ENCODE measurements at places on chromosomes 4 and X. TPM values are rescaled to one million over a fixed set of nuclear protein-coding genes. Genes with fewer than 3 reads are reported as not detected.
A peak's percentile ranks its signal among the peaks of the same experiment; 100 is the strongest.

DNA sequence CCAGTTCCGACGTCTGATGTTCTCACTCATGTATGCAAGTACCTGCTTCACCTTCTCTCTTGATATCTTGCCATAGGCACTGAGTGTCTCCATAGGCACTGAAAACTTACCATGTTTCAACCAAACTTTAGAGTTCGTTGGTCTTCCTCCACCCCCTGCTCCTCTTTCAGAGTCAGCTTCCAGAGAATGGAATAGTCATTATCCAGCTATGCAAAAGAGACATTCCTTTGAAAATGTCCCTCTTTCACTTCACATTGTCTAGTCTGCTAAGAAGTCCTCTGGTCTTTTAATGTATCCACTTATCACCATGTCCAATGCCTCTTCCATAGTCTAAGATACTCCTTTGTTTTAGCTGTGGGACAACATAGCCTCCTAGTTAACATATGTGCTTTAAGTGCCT lies 566.0 kb upstream of the TENM3 start:
- DNase-seq, result no peak

DNA sequence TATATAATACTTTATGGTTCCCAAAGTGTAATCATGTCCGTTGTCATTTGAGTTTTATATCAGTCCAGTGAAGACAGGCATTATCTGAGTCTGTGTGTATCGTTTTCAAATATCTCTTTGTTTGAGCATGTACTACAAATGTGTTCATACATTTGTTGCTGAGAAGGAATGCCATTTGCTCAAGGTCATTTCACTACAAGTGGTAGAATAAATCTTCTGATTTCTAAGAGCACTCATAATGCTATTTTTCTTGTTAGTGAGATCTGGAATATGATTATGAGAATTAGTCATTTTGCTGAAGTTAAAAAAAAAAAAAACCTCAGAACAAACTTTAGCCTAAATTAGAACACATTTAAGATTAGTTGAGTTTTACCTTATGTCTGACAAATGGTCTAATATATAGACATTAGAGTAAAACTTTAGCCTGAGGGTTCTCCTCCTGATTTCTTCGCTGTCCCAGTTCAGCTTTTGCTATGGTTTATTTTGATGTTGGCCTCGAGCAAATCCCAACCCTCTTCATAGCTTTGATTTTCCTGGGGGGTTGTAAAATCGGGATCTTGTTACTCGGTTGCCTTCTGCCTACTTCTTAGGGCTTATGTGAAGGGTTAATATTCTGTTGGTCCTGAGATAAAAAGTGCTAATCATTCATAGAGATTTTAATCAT lies 87.1 kb downstream of the TMEM131L start:
- DNase-seq, result no peak

- DNase-seq, result no peak
Observed at GRCh38 chr4:118774989-118775388, 60.9 kb downstream of the SEC24D start.

DNA sequence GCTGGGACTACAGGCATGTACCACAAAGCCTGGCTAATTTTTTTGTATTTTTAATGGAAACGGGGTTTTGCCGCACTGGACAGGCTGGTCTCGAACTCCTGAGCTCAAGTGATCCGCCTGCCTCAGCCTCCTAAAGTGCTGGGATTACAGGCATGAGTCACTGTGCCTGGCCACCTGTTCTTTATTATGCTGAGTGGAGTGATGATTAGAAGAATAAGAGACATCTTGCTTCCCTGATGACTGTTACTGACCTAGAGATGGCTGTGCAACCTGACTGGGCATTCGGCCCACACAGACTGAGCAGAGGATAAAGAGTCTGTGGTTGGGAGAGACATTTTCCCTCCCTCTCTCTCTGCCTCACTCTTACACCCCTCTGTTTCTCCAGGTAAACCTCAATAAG lies 56.7 kb downstream of the SPINK2 start:
- peak; percentile 36 for DNase-seq

- DNase-seq, result peak; percentile 11
Observed at GRCh38 chr4:123939621-123940020, 543.0 kb downstream of the SPRY1 start.

DNA sequence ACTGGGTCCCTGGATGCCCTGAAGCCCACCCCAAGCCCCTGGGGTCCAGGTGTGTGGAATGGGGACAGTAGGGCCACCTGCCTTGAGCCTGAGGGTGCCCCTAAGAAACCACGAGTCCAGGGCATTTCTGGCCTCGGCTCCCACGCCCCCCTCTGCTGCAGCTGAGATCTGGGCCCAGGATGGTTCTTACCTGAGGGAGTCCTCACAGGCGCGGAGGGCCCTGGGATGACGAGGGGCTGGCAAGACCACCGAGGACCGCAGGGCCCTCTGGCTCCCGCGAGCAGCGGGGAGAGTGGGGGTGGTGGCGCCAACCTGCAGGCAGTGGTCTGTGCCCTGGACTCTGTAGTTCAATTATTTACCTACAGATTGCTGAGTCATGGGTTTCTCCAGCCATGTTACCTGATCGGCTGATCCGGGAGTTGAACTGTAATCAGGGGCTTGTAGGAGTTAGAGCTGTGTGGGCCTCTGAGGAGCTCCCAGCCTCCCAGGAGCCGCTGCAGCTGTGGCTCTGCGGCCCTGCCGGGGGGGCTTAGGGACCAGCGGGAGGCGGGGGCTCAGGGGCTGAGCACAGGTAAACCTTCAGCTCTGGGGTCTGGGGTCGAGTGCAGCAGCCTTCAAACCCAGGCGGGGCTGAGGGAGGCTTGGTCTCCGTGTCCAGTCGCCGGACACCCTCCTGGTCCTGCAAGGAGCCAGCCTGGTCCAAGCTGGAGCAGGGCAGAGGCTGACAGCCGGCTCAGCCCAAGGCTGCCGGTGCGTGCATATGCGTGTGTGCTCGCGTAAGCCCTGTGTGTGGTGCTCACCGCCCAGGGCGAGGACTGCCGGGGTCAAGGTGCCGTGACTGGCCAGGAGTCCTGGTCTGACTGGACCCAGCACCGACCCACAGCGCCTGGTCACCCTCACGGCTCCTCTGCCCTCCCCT lies at the start of gene SLC26A1:
Gene SLC26A1, minus strand, starts transcription at position 294 of the 919 bp plus-strand sequence. CDS start 1,701 bp downstream, outside the sequence.
- no peak for DNase-seq

DNA sequence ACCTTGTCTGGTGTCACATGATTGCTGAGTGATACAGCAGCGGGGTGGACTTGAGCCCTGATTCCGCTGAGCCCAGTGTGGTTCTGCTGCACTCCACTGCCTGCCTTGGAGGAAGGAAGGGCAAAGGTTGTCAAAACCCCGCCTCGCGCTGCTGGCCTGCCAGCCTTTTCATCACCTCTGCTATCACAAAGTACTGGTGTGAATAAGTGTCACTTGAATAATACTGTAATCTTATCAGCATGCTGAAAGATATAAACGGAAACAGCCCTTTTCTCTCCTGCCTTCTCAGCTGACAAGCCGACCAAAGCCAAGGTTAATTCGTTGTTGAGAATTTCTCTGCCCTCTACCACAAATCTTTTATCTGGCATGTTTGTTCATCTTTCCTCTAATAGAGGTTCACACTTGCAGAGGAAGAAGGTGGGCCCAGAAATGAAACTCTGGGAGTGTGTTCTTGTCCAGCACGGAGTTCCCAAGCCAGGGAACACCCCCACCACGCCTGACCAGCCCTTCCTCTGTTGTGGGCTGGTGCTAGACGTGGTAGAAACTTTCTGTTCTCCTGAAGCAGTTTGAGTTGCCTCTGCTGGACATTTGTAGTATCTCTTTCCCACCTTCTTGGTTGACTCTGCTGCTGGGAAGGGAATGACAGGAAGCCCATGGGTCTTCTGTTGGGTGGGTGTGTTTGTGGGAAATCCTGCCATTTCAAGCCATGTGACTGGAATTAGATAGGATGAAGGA lies 21.5 kb downstream of the FHDC1 start:
- no peak for DNase-seq

DNA sequence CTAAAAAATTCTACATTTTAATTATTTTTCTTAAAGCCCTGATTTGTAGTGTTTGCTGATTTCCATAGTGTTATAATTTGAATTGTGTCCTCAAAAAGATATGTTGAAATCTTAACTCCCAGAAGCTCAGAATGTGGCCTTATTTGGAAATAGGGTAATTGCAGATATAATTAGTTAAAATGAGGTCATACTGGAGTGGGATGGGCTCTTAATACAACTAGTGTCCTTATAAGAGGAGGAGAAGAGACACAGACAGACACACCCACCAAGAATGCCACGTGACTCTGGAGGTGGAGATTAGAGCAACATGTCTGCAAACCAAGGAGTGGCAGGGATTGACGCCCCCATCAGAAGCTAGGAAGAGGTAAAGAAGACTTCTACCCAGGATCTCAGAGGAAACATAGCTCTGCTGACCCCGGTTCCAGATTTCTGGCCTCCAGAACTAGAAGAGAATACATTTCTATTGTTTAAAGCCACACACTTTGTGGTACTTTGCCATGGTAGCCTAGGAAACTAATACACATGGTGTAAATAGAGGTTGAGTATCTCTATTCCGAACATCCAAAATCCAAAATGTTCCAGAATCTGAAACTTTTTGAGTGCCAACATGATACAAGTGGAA lies 70.5 kb upstream of the IRF2 start:
- DNase-seq, result no peak

DNA sequence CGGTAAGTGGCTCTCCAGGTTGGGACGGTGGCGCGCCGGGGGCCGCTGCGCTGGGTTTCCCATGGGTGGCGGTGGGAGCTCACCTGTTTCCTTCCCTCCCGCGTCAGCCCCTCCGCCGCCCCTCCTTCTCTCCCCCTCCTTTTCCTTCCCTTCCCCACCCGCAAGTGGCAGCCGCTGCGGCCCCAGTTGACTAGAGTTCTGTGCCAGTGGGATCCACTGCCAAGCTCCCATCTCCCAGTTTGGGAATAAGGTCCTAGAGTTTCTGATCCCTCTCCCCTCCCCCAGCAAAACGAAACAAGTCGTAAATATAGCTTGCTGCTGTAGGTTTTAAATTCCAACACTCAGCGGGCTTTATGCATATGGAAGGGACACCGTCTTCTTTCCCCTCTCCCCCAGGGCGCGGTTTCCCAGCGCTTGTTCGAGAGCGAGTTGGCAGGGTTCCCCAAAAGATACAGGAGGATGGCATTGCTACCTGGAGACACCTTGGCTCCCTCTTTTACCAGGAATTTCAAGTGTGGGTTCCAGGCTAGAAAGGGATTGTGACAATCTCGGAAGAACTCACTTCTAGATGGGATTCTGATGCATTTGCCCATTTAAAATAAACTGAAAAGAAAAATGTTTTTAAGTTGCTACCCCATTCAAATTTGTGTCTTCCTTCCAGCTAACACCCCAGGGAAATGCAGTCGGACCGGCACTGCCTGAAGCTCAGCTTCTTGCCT lies 1.2 kb downstream of the TLL1 start:
- no peak for DNase-seq

DNA sequence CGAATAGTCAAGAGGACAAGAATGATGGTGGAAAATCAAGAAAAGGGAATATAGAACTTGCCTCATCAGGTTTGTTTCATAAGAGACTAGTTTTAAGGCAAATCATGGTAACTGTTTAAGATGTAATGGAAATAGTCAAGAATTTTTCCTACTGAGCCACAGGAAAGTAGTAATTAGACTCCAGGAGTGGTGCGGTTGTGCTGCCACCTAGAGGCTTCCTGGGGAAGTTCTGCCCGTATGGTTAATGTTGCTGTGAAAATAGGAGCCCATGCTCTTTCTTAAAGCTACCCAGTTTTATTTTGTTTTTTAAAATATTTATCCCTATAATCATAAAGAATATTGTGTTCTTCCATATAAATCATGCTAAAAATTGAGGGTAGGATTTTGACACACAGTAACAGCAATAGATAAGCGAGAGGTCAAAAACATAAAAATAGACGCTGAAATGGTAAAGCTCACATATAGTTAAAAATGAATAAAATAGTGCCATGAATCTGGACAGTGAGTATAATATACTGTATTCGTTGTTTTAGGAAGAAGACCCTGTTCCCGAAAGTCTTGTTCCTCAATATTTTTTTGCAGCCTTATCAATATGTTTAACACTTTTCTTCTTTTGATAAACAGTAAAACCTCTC lies 87.0 kb downstream of the PHOX2B start:
- DNase-seq, result peak; percentile 71

DNA sequence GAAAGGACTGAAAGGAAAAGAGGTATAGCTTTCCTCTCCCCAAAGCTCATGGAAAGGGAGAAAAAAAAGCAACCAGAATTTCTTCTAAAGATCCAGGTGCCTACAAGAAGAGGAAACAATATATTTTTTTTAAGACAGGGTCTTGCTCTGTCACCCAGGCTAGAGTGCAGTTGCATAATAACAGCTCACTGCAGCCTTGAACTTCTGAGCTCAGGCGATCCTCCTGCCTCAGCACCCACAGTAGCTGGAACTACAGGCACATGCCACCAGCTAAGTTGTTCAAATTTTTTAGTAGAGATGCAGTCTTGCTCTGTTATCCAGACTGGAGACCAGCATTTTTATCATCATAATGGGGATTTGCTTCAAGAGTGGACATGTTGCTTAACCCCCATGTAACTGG lies 30.5 kb upstream of the BBS12 start:
- no peak for DNase-seq

GRCh38 chr4:61442936-61443335 lies 242.8 kb downstream of the ADGRL3 start:
- DNase-seq, result no peak

- DNase-seq, result no peak
Observed at GRCh38 chrX:33285550-33285949, 74.2 kb upstream of the DMD start.

DNA sequence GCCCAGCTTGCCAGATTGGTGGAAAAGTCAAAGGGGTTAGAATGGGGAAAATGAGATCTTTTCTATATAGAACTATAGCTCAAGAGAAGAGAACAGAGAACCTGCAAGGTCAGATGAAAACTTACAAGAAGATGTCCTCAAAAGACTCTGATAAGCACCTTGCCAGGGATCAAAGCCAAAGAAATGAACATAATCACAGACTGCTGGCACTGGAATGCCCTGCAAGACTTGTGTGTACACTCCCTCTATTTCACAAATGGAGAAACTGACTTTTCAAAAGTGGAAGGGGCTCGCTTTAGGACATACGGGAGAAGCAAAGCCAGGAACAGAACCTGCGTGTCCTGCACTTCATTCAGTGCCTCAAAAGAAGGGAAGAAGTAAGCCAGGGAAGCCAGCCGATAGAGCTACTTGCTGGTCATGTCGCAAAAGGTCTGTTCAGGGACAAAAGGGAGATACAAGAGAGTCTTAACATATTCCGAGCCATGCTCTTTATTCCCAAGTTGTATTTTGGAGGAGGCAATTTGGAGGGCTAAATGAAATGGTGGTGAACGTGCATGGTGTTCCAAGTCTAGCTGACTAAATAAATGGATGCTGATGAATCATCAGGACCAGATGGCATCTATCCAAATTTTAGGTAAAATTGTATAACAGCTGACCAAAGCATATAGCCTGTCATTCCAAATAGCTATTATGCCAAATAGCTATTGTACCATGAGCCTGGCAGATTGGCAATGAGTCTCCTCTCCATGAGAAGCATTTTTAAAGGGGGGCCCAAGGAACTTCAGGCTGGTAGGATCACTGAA lies 175.6 kb upstream of the GPC4 start:
- DNase-seq, result no peak

GRCh38 chr4:37058826-37059225 lies 185.7 kb upstream of the NWD2 start:
- no peak for DNase-seq

Gene NWD2
- 2.4 TPM for total RNA-seq

Gene FDCSP
- 5.3 TPM for total RNA-seq

Gene CXorf58
- not detected for total RNA-seq

Gene EXOC1L
- total RNA-seq, result not detected
